CMK (cell line): ENCODE measurements at places on chromosomes 1 and 21.
A peak's percentile ranks its signal among the peaks of the same experiment; 100 is the strongest.

GRCh38 chr1:54597455-54598030 is 25.8 kb downstream of the FAM151A start:
- DNase-seq, result no peak

GRCh38 chr1:18681423-18681835 is 50.8 kb downstream of the PAX7 start:
- peak; percentile 65 for DNase-seq

DNA sequence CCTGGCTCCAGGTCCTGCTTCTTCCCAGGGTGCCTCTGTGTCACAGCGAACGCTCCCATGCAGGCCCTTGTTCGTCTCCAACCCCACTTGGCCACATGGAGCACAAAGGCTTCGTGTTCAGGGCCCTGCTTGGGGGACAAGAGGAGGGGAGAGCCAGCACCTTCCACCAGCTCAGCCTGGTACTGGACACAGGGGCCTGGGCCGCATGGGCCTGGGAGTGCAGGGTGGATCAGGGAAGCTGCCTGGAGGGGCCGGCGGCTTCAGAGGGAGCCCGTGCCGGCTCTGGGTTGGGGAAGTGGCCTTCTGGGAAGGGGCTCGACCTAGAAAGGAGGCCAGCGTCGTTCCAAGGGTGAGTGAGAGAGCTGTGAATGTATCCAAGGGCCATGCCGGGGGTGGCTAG is 53.0 kb downstream of the UMODL1 start:
- no peak for DNase-seq

DNA sequence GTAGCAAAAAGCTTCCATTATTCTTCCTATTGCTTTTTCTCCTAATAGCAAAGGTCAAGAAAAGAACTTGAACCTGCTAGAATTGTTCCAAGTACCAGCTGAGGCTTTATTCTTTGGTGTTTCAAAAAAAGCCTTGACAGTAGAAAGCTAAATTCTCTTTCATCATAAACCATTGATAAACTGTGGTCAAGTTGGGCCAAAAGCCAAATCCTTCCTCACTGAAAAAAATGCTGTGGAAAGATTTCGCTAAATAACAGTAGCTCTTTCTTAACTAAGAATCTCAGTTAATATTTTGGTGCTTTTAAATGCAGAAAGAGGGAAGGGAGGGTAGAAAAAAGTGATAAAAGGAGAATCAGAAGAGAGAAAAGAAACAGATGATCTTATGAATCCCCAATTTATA is 14.0 kb upstream of the JAM2 start:
- DNase-seq, result no peak

DNA sequence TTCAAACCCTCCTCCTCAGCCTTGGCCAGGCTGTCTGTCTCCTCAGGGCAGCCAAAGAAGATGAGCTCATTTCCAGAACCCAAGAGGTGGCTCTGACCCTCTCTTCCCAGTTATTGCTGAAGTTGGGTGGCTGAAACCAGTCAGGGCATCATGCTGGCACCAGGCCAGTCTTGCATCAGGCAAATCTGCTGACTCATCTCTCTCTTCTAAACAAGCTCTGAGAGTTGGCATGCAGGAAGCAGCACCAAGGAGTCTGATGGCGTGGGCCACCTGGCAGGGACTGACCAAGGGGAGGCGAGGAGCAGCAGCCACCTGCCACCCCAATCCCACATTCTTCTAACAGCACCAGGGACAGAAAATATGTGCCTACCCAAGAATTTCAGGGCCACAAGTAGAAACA is 104.8 kb upstream of the ATP1A1 start:
- DNase-seq, result no peak

GRCh38 chr1:221223281-221223680 is 344.0 kb downstream of the HLX start:
- no peak for DNase-seq

GRCh38 chr1:1121611-1122077 is 5.8 kb upstream of the C1orf159 start:
- no peak for DNase-seq

GRCh38 chr1:60141276-60141675 is 67.7 kb upstream of the C1orf87 start:
- no peak for DNase-seq

- no peak for DNase-seq
Measured at GRCh38 chr1:211831558-211832323, 1.2 kb upstream of the LPGAT1 start.

- DNase-seq, result no peak
Measured at GRCh38 chr1:39833121-39833520, 44.5 kb upstream of the BMP8B start.

DNA sequence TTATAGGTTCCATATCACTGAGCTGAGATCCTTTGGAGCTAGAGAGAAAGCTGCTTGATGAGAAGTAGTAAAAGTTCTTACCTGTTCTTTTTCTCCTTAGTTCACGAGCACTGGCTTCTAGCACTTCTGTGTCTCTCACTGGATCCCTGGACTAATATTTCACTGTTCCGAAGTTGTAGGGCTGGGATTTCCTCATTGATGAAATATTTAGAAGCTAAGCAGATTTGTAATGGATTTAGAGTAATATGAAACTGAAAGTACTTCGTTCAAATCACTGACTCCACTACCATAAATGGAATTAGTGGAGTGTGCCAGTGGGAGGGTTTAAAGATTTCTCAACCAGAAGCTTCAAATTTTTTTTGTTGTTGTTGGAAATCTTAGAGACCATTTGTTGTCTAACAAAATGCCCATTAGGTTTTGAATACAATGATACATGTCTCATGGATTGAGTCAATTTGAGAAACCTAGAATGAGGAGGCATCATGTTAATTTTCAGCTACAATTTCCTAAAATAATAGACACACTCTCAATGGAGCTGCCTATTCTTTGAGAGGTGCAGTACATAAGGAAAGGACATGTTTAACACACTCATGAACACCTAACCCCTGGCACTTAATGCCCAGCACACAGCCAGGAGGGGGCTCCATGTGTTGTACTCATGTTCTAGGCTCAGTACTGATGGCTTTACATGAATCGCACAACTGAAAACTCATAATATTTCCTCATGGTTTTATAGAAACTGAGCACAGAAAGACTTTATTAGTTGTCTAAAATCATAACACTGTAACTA is at the start of gene GBP1:
GBP1 (minus strand) TSS at position 130 of the 790 bp plus-strand sequence. CDS start 1,974 bp downstream, outside the sequence.
- no peak for DNase-seq

DNA sequence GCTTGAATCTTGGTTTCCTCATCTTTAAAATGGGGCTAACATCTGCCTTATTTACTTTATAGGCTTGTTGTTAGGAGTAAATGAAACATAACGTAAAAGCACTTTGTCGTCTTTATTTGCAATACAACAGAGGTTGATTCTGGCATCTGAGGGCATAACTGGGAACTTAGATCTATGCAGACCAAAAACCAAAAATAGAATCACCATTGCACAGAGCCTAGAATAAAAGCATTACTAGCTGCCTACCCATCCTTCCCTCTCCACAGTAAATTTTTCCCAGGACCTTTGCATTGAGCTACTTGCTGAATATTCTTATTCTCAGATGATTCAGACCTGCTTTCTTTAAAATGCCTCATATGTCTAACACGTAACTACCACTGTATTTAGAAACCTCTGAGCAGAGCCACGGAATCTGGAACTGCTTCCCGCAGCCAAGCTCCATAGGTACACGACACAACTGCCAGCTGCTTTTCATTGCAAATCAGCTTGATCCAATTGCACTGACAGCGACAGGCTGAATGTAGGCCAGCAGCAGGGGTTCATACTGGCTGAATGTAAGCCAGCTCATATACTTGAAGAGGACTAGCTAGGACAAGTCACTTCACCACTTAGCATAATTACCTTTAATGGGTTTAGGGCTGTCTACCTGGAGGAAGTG is 33.2 kb upstream of the SERBP1 start:
- DNase-seq, result no peak

- DNase-seq, result no peak
Measured at GRCh38 chr1:230327892-230328284, 98.2 kb downstream of the PGBD5 start.
